ENCODE measurements at places on chromosomes 2 and 18.

DNA sequence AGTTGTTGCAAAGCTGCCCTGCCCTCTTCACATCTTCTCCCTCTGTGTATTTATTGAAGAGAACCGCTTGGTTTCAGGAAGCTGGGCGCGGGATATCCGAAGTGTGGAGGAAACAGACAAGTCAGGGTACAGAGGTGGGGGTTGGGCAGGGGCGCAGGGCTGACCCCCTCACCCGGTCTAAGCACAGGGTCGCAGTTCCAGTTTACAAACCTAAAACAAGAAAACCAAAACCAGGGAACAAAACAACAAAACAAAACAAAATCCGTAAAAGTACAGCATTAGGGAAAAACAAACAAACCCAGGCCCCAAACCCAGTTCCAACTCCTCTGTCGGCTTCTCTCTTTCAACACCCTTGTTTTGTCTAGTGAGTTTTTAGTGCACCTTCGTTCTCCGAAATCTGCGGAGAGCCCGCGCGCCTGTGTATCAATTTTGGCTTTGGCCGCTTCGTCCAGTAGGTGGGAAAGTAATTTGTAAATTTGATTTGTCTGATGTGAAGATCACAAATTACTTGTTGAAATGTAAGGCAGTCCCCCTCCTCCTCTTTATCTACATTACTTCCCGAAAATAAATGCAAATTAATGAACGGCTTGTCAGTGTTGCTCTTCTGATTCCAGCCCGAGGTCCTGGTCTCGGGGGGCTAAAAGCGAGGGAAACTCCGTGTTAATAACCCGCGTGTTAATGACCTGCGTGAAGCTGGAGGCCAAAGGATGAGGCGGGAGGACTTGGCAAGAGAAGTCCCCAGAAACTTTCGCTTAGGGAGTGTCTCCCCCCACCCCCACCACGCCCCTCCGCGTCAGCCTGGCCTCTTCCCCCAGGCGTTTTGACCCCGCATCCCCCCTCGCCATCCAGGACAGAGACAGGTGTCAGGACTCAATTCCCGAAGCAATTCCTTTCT, 6.9 kb downstream of the OTX1 start:
- no peak for DNase-seq

GRCh38 chr2:209459359-209459758, 35.5 kb downstream of the MAP2 start:
- no peak for DNase-seq

DNA sequence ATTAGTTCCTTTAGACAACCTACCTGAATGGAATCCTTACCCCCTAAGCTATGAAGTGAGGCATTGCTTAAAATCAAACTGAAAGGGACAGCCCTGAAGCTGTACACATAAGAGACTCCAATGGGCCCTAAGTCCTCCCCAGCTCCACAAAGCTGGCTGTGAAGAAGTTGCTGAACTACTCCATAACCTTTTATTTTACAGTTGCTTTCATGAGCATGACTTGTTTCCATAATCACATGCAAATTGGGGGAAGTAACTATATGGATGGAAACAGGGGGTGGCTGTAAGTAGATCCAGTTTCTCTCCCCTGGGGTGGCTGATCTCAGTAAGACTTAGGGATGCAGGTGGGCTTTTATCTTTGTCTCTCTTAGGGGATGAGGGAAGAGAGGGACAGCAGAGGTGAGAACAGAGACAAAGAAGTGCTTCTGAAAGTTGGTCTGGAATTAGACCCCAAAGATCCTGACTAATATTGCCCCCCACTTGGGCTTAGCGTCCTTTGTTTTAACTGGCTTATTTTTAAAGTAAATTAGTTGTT, 5.5 kb downstream of the FZD5 start:
- no peak for DNase-seq

GRCh38 chr2:38665854-38666555, at the start of gene GALM:
TSS of gene GALM (plus strand) at chr2:38666114. CDS start at chr2:38666162, 48 bp downstream.
- DNase-seq = peak; percentile 80

- no peak for DNase-seq
Observed at GRCh38 chr2:180933332-180933731, 47.1 kb upstream of the UBE2E3 start.

DNA sequence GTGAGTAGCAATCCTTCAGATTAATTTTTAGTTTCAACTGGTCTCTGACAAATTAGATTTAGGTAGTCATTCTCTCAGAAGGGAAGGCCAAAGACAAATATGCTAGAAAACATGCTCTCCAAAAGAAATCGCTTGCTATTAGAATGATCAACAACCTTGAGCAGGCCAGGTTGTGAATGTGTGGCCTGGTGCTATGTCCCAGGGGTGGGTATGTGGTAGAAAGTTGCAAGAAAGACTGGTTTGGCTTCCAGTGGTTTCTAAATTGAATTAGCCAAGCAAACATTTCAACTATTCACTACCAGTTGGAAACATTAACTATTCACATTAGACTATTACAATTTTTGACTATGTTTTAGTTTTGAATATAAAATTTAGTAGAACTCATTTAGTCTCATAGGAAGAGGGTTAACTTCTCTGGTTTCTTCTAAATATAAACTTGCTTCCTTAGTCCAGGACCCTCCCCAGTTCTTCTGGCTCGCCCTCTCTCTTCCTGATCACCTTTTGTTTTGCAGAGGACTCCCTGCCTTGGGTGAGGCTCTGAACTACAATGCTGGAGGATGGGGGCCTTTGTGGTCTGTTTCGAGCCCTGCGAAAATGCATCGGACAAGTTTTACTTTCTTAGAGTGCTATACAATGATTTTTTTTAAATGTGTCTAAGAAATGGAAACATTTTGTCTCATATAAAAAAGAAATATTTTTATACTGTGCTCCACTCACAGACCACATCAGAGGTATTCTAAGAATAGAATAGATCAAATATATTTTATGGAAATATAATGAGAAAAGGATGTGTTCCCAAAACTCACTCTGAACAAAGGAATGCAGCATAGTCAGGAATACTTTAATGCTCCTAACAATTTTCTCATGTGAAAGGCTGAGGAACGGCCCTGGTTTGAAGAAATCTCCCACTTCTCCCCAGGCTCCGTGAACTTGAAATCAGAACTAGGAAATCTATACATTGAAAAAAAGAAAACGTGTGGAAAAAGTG, 375.0 kb upstream of the ZEB2 start:
- no peak for DNase-seq

DNA sequence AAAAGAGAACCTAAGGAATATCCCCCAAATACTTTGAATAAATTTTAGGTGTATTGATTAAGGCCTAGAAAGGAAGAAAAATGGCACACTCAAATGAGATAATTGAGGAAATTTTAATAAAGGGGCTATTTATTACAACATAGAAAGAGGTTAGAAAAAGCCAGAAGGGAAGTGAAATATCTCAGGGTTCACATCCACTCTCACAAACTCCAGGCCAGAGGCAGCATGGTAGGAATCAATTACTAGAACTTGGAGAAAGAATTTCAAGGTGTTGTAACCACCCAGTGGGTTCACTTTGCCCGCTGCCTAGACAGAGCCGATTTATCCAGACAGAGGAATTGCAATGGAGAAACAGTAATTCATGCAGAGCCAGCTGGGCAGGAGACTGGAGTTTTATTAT, 617.5 kb upstream of the ACVR2A start:
- no peak for DNase-seq

- peak; percentile 14 for DNase-seq
Observed at GRCh38 chr2:11869391-11869991, 123.1 kb downstream of the LPIN1 start.

GRCh38 chr2:45919160-45919650, 267.7 kb downstream of the PRKCE start:
- DNase-seq = no peak

DNA sequence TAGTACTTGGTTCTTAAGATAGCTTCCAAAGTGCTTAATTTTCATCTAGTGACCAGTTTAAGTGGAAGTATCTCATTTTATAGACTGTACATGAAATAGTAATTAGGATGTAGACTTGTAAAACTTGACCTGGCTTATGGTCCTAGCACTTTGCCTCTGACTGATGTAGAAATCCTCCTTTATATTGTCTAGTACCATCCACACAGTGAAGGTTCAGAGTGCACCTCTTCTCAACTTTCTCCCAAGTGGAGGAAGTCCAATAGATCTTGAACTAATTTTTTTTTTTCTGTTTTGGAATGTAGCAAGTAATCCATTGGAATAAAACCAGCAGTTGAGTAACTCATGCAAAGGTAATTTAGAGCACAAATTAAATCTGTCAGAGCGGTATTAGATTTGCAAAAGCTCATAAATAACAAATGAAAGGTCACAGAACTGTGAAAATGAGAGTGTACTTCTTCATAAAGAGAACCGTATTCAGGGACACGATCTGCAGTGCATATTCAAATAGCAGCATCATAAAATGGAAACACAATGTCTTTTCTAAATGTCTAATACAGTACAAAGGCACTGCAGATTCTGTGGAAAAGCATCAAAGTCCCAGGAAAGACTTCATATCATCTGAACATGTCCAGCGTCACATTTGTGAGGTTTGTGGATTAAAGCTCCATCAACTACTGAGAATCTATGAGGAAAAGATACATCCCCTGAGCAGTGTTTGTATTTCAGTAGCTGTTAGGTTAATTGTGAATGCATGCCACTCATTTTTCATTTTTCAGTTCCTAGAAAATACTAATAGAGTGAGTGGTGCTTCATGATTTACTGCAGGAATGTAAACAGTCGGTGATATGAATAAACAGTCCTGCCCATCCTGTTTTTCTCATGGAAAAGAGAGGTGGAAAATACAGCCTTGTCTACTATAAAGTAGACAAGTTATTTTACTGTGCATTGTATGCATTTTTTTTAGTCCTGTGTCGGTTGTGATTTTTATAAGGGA, 100.7 kb downstream of the LYPD6 start:
- no peak for DNase-seq

- DNase-seq = no peak
Observed at GRCh38 chr2:231186325-231186724, 12.1 kb upstream of the ARMC9 start.

DNA sequence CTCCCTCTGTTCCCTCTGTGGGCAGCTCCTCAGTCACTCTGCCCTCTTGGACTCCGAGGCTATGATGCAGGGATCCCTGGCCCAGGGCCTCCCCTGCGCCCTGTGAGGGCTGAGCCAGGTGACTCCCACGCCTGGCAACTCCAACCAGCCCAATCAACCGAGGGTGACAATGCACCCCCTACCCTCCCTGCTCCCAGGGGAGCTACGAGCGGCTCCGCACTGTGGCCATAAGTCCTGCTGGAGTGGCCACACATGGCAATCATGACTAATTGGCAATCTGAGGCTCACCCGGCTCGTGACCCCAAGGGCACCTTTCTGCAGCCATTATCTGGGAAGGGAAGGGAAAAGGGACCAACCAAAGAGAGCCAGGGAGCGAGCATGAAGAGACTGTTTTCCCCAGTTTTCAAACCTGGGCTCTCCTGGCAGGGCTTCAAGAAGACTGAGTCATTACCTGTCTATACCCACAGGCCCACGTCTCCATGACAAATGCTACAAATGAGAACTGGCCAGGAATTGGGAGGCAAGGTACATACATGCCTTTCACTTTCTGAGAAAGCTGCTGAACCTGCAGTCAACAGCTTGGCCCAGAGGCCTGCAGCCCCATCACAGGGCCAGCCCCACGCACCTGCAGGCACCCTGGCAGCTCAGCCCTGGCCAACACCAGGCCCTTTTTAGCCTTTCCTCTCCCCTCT, 45.1 kb downstream of the RPL31 start:
- no peak for DNase-seq

GRCh38 chr2:217058791-217059755, 199.2 kb upstream of the TNP1 start:
- DNase-seq = no peak

DNA sequence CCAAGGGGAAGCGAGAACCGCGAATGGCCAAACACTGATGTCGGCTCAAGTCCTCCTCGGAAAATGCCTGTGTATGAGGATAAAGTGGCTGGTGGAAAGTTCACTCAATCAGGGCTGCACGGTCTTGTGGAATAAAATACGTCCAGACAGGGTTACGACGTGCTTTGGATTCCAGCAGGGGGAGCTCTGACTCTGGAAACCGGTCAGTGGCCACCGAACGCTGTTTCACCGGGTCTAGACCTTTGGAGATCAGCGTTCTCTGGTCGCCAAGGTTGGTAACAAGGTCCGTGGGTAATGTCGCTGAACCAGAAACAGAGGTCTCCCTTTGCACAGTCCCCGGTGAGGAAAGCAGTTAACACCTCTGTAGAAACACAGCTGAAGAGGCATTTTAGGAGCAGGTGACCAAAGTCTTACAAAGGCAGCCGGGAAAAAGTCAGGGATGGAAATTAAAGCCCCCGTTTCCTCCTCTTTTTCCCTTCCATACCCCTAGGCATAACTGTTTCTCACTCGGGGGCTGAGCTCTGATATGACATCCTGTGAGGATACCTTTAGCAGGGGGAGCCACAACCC, 47.8 kb downstream of the CDCA7 start:
- peak; percentile 82 for DNase-seq

GRCh38 chr2:152618193-152618564, 99.1 kb downstream of the PRPF40A start:
- DNase-seq = no peak

GRCh38 chr18:65725251-65726050, 25.4 kb upstream of the CDH7 start:
- DNase-seq = no peak
